ENCODE measurements at places on chromosomes 1 and 21. TPM values are rescaled to one million over a fixed set of nuclear protein-coding genes. Genes with fewer than 3 reads are reported as not detected.

GRCh38 chr1:202245391-202245790, 51.8 kb downstream of the LGR6 start:
- DNase-seq = no peak
- no peaks in the 10 kb centered on the region for H3K36me3 ChIP-seq
- H3K27ac ChIP-seq = no peak overlapping the region
- peaks cover 3% of the 10 kb centered on the region for H3K4me1 ChIP-seq
- H3K4me3 ChIP-seq = no peak overlapping the region

DNA sequence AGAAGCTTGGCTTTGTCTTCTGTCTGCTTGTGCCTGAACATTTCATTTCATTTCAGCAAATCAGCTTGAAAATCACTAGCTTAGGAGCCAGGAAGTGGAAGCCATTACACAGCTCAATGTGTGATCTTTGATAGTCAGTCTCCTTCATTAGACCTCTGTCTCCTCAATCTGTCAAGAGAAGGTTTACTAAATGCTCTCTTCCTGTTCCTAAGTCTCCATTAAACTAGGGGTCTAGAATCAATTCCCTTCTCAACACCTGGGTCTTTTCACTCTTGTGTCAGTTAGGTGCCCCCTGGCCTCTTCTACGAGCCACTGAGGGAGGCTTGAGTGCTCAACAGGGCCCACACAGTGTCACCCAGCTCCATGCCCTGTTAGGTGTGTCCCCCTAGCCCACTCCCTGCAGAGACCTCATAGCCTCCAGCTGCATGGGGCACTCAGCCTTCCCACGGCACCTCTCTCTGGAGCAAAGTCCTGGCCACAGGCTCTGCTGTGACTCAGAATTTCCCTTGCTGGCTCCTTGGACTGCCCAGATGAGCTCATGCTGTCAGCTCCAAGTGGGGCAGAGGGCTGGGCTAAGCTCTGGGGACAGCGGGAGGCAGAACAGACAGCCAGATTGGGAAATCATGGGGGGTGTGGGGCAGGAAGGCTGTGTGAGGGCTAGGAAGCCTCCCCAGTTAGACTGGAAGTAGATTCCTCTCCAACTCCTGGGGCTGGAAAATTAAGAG, 115.7 kb upstream of the IPO9 start:
- peak; percentile 96 for DNase-seq
- peaks cover 75% of the 10 kb centered on the region for H3K4me1 ChIP-seq
- no peaks in the 10 kb centered on the region for H3K36me3 ChIP-seq
- H3K4me3 ChIP-seq = no peak overlapping the region

- H3K4me1 ChIP-seq = no peaks in the 10 kb centered on the region
- no peaks in the 10 kb centered on the region for H3K36me3 ChIP-seq
- no peak overlapping the region for H3K27ac ChIP-seq
- no peak overlapping the region for H3K4me3 ChIP-seq
Observed at GRCh38 chr1:94358630-94359599, 59.3 kb upstream of the ABCD3 start.

DNA sequence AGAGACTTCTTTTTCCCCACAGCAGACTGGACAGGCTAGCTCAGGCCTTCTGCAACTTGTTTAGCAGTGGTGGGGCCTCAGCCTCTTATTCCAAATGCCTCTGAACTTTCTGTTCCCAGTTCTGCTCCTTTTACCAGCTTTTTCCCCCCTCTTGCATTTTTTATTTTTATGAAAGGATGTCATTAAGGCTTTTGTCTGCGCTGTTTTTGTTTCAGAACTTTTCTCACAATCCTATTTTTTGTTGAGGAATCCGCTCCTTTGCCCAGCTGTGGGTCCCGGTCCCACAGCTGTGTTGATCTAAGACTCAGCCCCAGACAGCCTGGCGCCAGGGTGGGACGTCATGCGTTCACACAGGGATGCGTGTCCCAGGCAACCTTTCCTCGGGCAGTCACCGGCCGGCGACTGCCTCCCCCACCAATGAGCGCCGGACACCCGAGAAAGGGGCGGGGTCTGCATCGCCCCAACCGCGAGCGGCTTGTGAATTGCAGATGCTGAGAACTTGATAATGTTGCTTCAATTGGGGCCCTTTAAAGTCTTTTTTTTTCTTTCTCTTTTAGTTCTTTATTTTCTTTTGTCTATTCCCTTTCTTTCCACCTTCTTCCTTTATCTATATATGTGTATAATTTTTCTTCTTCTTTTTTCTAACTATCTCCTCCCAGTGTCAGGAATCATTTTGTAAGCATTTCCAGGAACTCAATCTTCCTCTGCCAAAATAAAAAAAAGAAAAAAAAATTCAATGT, 3.0 kb upstream of the ID3 start:
- DNase-seq = peak; percentile 98
- no peaks in the 10 kb centered on the region for H3K36me3 ChIP-seq
- H3K27me3 ChIP-seq = no peaks in the 10 kb centered on the region
- H3K4me3 ChIP-seq = peak overlapping the region; percentile 89
- H3K27ac ChIP-seq = peak overlapping the region; percentile 91
- H3K4me1 ChIP-seq = peaks cover 69% of the 10 kb centered on the region

DNA sequence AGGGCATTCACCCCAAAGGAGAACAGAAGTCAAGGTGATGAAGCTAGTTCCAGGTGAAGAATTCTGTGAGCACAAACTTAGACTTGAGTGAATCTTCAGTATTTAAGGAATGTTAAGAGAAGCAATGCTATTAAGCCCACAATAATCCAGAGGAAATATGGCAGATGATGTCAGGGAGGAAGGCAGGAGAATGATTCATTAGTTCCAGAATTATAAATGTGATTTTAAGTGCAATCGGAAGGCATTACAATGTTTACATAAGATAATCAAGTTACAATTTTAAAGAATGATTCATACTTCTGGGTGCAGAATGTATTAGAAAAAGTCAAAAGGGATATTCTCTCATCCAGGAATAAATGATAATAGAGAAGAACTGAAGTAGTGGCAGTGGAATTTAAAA, 545.2 kb upstream of the BRINP3 start:
- H3K4me1 ChIP-seq = no peaks in the 10 kb centered on the region
- no peaks in the 10 kb centered on the region for H3K36me3 ChIP-seq
- H3K27ac ChIP-seq = no peak overlapping the region
- H3K4me3 ChIP-seq = no peak overlapping the region

DNA sequence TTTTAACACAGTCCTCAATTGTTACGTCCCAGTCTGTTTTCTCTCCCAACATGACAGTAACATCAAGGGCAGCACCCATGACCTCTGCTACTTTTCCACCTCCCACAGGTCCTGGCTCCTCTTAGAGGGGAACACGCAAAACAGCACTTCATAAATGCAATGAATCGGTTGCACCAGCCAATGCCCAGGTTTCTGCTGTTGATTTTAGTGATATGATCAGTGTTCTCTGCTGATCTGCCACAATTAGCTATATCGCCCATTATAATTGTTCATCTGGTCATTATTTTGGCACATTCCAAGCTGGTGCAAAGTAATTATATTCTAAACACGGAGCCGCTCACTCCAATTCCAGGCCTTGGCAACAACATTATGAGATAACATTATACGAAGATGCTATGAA, 184.5 kb downstream of the KCNH1 start:
- DNase-seq = no peak
- H3K36me3 ChIP-seq = no peaks in the 10 kb centered on the region
- H3K4me1 ChIP-seq = no peaks in the 10 kb centered on the region
- H3K27me3 ChIP-seq = no peaks in the 10 kb centered on the region
- no peak overlapping the region for H3K27ac ChIP-seq

DNA sequence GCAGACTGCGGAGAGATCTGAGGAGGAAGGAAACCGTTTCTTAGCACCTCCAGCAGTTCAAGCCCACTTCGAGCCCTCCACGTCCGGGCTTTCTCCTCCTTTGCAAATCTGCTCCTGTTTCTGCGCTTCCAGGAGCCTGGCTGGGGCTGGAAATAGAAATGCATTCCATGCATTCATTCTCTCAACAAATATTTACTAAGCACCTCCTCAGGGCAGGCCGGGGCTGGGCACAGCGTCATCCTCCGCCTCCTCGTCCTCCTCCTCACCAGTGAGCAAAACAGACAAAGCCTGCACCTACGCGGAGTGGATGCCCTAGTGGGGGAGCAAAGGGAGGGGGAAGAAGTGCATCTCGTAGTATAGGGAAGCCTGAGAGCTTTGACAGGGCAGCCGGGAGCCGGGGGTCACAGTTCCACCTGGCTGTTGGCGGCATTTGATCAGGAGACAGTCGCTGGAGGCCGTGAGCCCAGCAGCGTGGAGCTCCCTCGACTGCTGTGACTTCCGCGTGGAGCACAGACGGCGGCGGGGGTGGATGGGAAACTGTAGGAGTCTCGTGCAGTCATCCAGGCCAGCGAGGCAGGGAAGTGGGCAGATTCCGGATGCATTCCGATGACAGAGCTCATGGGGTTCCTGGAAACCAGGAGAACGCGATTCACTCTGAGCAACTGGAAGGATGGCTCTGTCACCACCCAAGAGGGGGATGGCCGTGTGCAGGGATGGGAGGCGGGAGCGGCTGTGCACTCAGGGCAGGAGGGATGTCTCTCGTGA, 93.5 kb downstream of the SIK1 start:
- H3K27ac ChIP-seq = peak overlapping the region; percentile 42
- peak overlapping the region; percentile 1 for H3K4me3 ChIP-seq
- peaks cover 26% of the 10 kb centered on the region for H3K4me1 ChIP-seq
- no peak for DNase-seq

GRCh38 chr1:9886092-9886742, 23.9 kb downstream of the CTNNBIP1 start:
- no peaks in the 10 kb centered on the region for H3K27me3 ChIP-seq
- peaks cover 66% of the 10 kb centered on the region for H3K4me1 ChIP-seq
- H3K27ac ChIP-seq = peak overlapping the region; percentile 59

GRCh38 chr21:46564391-46564790, 40.5 kb downstream of the S100B start:
- H3K4me3 ChIP-seq = no peak overlapping the region
- no peaks in the 10 kb centered on the region for H3K27me3 ChIP-seq
- H3K36me3 ChIP-seq = peaks cover 92% of the 10 kb centered on the region
- H3K4me1 ChIP-seq = no peaks in the 10 kb centered on the region
- H3K27ac ChIP-seq = no peak overlapping the region

- no peak overlapping the region for H3K4me3 ChIP-seq
- peaks cover 22% of the 10 kb centered on the region for H3K4me1 ChIP-seq
- DNase-seq = no peak
- H3K27ac ChIP-seq = no peak overlapping the region
- no peaks in the 10 kb centered on the region for H3K27me3 ChIP-seq
- peaks cover 13% of the 10 kb centered on the region for H3K36me3 ChIP-seq
Observed at GRCh38 chr1:201385299-201385891, 7.9 kb upstream of the TNNT2 start.

GRCh38 chr1:102098081-102098480, 101.4 kb upstream of the OLFM3 start:
- no peaks in the 10 kb centered on the region for H3K4me1 ChIP-seq
- H3K27me3 ChIP-seq = no peaks in the 10 kb centered on the region
- no peak for DNase-seq
- H3K36me3 ChIP-seq = no peaks in the 10 kb centered on the region
- no peak overlapping the region for H3K4me3 ChIP-seq
- no peak overlapping the region for H3K27ac ChIP-seq

GRCh38 chr1:209641832-209642172, 10.4 kb downstream of the LAMB3 start:
- peak overlapping the region; percentile 48 for H3K27ac ChIP-seq
- H3K4me1 ChIP-seq = peaks cover 34% of the 10 kb centered on the region
- H3K36me3 ChIP-seq = peaks cover 5% of the 10 kb centered on the region
- H3K27me3 ChIP-seq = no peaks in the 10 kb centered on the region
- DNase-seq = peak; percentile 67

DNA sequence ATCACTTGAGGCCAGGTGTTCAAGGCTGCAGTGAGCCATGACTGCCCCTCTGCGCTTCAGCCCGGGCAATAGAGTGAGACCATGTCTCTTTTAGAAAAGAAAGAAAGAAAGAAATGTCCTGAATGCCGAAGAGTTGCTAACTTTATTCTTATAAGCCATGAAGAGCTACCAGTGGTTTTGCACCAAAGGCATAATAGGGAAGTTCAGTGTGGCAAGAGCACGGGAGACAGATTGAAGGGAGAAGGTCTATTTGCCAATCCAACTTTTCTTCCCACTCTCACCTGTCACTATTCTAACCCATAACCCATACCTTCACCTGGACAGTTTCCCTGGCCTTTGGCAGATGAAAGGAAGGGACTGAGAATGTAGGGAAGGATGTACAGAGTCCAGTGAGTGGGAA, 4.4 kb upstream of the PEA15 start:
- no peak overlapping the region for H3K4me3 ChIP-seq
- no peaks in the 10 kb centered on the region for H3K36me3 ChIP-seq
- no peak overlapping the region for H3K27ac ChIP-seq
- H3K27me3 ChIP-seq = no peaks in the 10 kb centered on the region
- peaks cover 10% of the 10 kb centered on the region for H3K4me1 ChIP-seq

- no peaks in the 10 kb centered on the region for H3K27me3 ChIP-seq
- no peak overlapping the region for H3K4me3 ChIP-seq
- H3K4me1 ChIP-seq = peaks cover 9% of the 10 kb centered on the region
- no peaks in the 10 kb centered on the region for H3K36me3 ChIP-seq
Observed at GRCh38 chr1:234647245-234647644, 37.3 kb upstream of the IRF2BP2 start.

DNA sequence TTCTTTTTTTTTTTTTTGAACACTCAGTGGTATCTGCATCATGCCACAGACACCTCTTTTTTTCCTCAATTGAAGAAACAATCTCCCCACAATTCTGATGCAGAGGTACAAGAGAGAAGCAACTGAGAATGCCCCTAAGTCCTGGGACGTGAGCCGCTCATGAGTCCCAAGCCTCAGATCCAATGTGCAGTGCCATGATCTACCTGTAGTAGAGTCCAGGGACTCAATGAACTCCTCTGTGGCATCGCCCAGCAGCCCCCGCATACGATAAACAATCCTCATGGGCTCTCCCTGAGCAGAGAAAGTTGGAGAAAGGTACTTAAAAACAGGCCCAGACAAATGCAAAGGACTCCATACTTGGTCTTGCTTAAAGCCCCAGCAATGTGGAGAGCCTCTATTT, 113.1 kb downstream of the UBR4 start:
- no peaks in the 10 kb centered on the region for H3K27me3 ChIP-seq
- no peaks in the 10 kb centered on the region for H3K4me1 ChIP-seq
- H3K4me3 ChIP-seq = no peak overlapping the region
- peaks cover 100% of the 10 kb centered on the region for H3K36me3 ChIP-seq
- no peak overlapping the region for H3K27ac ChIP-seq

GRCh38 chr1:23026568-23026967, 7.3 kb downstream of the KDM1A start:
- DNase-seq = no peak
- peaks cover 8% of the 10 kb centered on the region for H3K4me1 ChIP-seq
- no peak overlapping the region for H3K27ac ChIP-seq
- H3K4me3 ChIP-seq = no peak overlapping the region
- H3K36me3 ChIP-seq = no peaks in the 10 kb centered on the region
- H3K27me3 ChIP-seq = no peaks in the 10 kb centered on the region

The C1orf87 gene
- not detected for total RNA-seq

The PHGDH gene
- total RNA-seq = 130 TPM

The LRRC8B gene
- total RNA-seq = 11.6 TPM

The OR2AK2 gene
- not detected for total RNA-seq

The FAM229A gene
- total RNA-seq = 4.4 TPM

The LEPR gene
- total RNA-seq = 12.4 TPM

The ARHGEF16 gene
- total RNA-seq = 8.1 TPM

The S100A3 gene
- total RNA-seq = 42.6 TPM

The TRNP1 gene
- total RNA-seq = 41.7 TPM
